Spinal cord (tissue), 10 donors: ENCODE measurements at places on chromosomes 5 and 9. TPM values are rescaled to one million over a fixed set of nuclear protein-coding genes. Genes with fewer than 3 reads are reported as not detected.

Gene CPEB4
- total RNA-seq, result 49.1 TPM

DNA sequence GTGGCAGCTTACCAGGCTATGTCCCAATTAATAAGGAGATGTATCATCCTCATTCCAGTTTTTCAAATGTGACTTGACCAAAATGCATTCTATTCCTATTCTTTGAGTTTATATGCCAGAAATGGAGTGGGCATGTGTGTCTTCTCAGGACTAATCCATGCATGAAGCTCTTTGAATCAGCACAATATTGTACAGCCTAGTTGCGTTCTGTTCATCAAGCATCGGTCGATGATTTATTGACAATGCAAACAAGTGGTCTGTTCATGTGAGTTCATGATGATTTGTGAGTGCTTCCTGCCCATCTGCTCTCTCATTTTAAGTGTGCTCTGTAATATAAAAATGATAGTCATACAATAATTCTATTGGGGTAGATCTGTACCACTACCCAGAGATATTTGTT is 48.3 kb downstream of the PALM2AKAP2 start:
- H3K4me1 ChIP-seq, result no peaks in the 10 kb centered on the region
- H3K4me3 ChIP-seq, result no peak overlapping the region

DNA sequence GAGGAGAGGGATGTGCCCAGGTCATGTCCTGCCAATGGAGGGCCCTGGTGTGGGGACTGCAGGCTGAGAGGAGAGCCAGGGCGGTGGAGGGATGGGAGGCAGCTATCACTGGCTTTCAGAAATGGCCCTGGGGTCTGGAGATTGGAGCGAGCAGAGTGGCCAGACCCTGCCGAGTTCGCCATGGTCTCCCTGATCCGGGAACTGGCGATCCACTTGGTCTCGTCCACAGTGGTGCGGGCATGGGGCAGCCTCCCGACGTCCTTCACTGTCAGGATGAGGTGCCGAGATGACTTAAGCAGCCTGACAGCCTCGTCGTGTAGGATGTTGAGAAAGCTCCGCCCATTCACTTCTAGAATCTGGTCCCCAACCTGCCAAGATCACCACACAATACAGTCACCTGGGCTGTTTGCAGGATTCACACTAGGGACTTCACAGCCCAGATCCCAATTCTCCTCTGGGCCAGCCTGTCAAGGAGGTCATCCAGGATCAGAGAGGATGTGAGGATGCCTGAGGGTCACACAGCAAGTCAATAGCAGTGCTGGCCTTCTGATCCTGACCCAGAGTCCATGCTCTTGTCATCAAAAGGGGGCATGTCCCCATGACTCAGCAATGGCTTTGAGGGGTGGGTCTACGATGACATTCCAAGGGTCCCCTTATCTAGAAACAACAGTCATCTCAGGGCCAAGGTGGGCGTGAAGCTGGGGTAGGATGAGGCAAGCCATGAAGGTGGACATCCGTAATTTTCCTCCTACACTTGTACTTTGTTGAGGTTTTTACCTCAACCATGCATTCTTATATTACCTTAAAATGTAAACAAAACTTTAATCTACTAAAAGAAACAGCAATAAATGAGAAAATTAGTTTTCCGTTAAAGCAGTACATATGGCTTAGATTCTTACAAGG is 38.5 kb upstream of the AKNA start:
- H3K4me3 ChIP-seq, result no peak overlapping the region
- peaks cover 11% of the 10 kb centered on the region for H3K4me1 ChIP-seq
- no peak overlapping the region for H3K27ac ChIP-seq
- DNase-seq, result no peak
- peaks cover 16% of the 10 kb centered on the region for H3K36me3 ChIP-seq

- no peak for DNase-seq
- H3K4me1 ChIP-seq, result peaks cover 8% of the 10 kb centered on the region
- no peaks in the 10 kb centered on the region for H3K36me3 ChIP-seq
- H3K4me3 ChIP-seq, result no peak overlapping the region
- no peaks in the 10 kb centered on the region for H3K27me3 ChIP-seq
These were observed 500.2 kb downstream of the SPOCK1 start for GRCh38 chr5:136998854-136999357.

Gene SAPCD2
- total RNA-seq, result 5.0 TPM
